ENCODE measurements at places on chromosomes 7 and 10. TPM values are rescaled to one million over a fixed set of nuclear protein-coding genes. Genes with fewer than 3 reads are reported as not detected.

The CLCN1 gene
- total RNA-seq, result under 0.01 TPM

The ZPBP gene
- total RNA-seq, result not detected

The DENND2A gene
- not detected for total RNA-seq

The TAS2R5 gene
- total RNA-seq, result 3.9 TPM

The PDE6C gene
- not detected for total RNA-seq

The FIGNL1 gene
- total RNA-seq, result 18.1 TPM

The WEE2 gene
- total RNA-seq, result not detected

The TMEM236 gene
- under 0.01 TPM for total RNA-seq

The ENTPD1 gene
- total RNA-seq, result not detected

The CYP2C8 gene
- not detected for total RNA-seq

The ITGA8 gene
- not detected for total RNA-seq

The TEX47 gene
- not detected for total RNA-seq

The GNG11 gene
- 0.38 TPM for total RNA-seq

The ACTR3C gene
- total RNA-seq, result 6.4 TPM

The CYP2C19 gene
- total RNA-seq, result 0.26 TPM

The OR2A42 gene
- not detected for total RNA-seq

The ASAH2 gene
- total RNA-seq, result 1.6 TPM

The LGI1 gene
- total RNA-seq, result not detected

The ZNF37A gene
- total RNA-seq, result 14.6 TPM

The WDR91 gene
- 4.7 TPM for total RNA-seq

The TSPAN33 gene
- 1.7 TPM for total RNA-seq

The FANK1 gene
- total RNA-seq, result 2.1 TPM

The LRRC17 gene
- 0.26 TPM for total RNA-seq

- no peak for DNase-seq
Measured at GRCh38 chr7:33921216-33921938, 16.0 kb downstream of the BMPER start.

- no peak for DNase-seq
Measured at GRCh38 chr7:139452958-139453672, 30.4 kb downstream of the KLRG2 start.

DNA sequence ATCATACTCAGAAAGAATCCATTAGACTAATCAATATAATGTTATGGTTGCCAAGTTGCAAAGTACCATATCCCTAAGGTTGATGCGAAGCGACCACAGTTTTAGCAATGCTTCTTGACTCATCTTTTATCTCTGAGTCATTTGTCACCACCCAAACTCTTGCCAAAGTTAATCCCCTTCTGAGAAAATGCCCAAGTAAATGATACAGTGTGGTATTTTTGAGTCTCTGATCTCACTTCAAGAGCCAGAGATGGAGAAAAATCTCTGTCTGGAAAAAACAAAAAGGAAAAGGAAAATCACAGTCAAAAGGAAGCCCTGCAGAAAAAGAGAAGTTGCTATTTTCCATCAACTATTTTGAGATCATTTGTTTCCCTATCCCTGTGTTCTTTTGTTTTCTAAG is 26.7 kb upstream of the OTUD1 start:
- DNase-seq, result peak; percentile 53

- DNase-seq, result peak; percentile 84
Measured at GRCh38 chr7:107560898-107561516, 2.7 kb downstream of the COG5 start.

DNA sequence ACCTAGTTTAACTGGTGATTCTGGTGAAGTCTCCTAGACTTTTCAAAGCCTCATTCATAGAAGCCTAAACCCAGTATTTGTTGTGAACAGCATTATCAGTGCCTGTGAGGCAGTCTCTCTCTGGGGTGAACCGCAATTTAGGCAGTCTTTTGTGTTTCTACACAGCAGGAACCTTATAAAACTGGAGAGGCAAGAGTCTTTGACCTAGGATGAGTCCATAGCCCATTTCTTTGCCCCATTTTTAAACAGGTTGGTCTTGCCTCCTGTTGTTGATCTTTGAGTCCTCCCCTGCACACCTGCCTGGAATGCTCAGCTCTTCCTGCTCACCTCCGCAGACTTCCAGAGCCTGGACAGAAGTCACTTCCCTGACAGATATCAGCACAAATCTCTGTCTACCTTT is 51.2 kb upstream of the NRP1 start:
- no peak for DNase-seq

- no peak for DNase-seq
Measured at GRCh38 chr10:98967601-98968000, 268.1 kb downstream of the HPSE2 start.

DNA sequence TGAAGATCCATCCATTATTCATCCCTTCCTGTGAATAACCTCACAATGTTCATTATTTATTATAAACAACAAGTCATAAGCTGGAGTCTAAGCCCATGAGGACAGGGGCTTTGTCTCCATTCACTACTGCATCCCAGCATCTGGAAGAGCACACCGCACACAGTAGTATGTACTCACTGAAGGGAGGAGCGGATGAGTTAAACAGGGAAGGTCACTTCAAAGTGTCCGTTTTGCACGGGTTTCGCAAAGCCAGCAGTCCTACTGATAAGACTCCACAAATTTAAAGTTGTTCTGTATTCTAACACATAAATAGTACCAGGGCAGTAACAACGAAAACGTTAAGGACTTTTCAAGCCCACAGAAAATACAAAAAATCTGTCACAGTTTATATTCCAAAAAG is 167.9 kb downstream of the PARD3 start:
- no peak for DNase-seq

DNA sequence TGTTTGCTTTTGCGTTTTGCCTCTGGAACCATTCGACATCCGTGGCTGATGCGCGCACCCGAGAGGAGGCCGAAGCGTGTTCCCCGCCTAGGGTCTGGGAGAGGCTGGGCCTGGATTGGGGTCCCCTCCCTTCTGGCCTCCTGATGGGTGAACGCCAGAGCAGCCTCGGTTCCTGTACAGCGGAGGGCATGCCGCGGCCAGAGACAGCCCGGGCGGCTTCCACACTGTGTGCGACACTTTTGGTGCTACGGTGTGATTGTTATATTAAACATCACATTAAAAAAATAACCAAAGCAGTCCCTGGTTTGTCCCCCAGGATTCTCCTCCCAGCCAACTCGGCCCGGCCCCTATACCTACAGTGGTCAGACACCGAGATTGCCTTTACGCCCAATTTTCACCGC is 3.7 kb upstream of the HOXA7 start:
- DNase-seq, result no peak

- no peak for DNase-seq
Measured at GRCh38 chr10:62577666-62578291, 203.6 kb downstream of the ZNF365 start.

- DNase-seq, result peak; percentile 46
Measured at GRCh38 chr7:39428221-39428620, 138.0 kb upstream of the YAE1 start.

- DNase-seq, result no peak
Measured at GRCh38 chr10:4653160-4653559, 172.8 kb upstream of the AKR1E2 start.

DNA sequence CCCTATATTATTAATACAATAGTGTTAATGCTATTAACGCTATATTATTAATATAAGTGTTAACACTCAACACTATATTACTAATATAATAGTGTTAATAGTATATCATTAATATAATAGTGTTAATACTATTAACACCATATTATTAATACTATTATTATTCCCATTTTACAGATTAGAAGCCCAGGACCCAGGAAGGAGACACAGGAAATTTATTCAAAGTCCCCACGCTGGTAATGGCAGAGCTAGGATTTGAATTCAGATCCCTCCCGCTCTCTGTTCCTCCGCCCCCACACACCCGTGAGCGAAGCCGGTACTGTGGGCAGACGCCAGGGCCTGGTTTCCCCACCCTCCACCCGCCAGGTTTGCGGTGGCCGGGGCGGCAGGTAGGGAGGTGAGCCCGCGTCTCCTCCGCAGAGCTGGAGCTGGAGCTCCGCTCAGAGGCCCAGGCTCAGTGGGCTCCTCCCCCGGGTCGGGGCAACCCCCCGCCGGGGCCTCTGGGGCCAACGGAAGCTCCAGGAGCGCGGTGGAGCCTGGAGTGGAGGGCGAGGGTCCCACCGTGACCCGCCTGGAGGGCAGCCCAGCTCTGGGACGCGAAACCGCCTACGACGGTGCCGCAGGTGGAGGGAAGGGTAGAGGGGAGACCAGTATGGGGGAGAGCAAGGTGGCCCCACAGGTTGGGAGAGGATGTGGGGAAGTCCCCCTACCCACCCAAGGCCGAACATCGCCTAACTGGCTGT is at the start of gene TMEM225B:
Gene TMEM225B (plus strand): TSS at position 506 of the 740 bp plus-strand sequence. CDS start 6,122 bp downstream, outside the sequence.
- DNase-seq, result no peak

- DNase-seq, result peak; percentile 55
Measured at GRCh38 chr10:90451283-90451682, 406.6 kb downstream of the HTR7 start.

DNA sequence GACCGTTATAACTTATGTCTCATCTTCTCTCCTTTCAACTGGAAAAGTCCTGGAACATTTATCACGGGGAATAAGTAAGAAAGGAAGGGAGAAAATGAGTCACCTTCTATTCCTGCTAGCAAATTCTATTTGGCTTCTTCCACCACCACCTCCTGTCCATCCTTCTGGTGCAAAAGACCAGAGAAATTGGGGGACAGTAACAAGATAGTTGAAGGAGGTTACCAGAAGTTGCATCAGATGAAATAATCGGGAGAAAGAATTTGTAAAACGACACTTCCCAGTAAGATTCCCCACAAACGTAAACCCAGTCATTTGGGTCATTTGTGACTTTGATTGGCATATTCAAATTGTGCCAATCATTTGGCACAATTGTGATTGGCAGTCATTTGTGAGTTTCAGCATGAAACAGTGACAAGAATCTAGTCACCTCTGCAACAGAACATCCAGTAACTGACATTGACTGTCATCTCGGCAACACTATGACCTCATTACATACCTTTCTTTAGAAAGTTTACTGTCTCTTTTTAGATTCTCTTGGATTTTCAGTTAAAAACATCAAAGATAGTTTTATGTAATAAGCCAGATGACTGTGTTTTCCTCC is 51.3 kb upstream of the PIK3CG start:
- no peak for DNase-seq

GRCh38 chr7:80014511-80014910 is 120.1 kb upstream of the GNAI1 start:
- DNase-seq, result peak; percentile 33

- DNase-seq, result no peak
Measured at GRCh38 chr7:106018566-106019469, 55.8 kb downstream of the CDHR3 start.

DNA sequence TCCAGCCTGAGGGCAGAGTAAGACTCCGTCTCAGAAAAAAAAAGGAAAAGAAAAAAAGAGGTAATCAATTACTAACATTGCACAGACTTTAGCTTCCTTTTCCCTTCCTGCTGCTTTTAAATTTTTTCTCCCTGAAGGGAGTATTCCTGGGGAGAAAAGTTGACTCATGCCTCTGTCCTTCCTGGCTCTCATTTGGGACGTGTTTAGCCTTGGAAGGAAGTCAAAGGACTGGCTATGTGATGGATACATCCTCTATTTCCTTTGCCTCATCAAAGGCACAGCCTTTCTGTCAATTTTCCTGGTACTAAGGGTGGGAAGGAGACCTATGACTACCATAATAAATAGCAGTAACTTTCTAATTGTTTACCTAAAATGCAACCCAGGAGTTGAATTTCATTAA is 77.6 kb downstream of the ITGA8 start:
- DNase-seq, result no peak

DNA sequence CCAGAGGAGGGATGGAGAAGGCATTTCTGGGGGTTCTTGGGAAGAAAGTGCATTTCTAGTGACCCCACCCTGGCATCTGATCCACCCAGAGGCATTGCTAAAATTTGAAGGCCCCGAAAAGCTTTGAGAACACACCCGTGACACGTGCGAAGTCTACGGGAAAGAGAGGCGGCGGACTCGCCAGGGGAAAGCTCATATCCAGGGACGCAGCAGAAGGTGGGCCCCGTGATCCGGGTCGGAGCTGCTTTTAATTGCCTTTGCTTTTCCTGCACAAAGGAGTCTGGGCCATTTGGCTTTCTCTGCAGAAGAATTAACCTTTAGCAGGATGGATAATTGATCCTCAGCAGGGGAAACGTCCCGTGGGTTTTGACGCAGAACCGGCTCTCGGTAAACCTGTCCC is 50.3 kb downstream of the CARD11 start:
- no peak for DNase-seq

GRCh38 chr7:73615886-73616285 is 8.4 kb downstream of the MLXIPL start:
- no peak for DNase-seq

GRCh38 chr10:15482156-15482555 is 111.1 kb upstream of the FAM171A1 start:
- no peak for DNase-seq

DNA sequence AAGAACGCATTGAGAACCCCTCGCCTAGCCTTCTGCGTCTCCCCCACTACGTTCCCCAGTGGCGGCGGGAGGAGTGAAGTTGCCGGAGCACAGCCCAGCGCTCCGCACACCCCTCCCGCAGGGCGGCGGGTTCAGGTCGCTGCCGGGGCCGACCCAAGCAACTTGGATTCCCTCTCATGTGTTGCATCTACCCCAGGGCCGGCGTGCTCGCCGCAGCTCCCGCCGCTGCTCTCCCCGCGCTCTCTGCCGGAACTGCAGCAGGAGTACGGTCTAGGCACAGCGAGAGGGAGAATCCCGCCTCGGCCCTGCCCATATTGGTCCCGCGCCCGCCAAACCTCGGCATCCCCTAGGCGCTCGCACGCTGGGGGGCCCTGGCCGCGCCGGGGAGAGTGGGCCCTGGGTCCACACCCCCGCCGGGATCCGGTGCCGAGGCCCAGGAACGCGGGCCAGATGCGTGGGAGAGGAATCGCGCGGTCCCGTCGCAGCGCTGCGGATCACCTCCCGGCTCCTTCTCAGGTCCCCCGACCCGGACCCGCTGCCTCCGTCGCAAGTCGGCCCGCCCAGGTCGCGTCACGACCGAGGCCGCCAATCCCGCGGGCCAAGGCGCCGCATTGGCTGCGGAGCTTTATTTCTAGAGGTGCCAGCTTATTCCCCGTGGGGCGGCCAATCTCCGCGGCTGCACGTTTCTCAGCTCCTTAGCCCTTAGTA is 648 bp upstream of the TMEM243 start:
- peak; percentile 68 for DNase-seq

DNA sequence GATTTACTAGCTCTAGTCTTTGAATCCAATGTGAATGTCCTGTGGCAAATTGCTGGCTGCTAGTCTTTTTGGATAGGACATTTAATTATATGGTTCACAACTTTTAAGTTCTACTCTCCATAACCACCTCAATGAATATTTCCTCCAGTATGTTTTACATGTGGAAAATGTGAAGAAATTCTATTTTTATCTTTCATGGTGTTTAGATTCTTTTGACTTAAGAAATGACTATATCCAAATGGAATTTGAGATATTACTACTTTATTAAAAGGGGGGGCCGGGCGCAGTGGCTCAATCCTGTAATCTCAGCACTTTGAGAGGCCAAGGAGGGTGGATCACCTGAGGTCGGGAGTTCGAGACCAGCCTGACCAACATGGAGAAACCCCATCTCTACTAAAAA is 202.0 kb downstream of the ARL4A start:
- no peak for DNase-seq

DNA sequence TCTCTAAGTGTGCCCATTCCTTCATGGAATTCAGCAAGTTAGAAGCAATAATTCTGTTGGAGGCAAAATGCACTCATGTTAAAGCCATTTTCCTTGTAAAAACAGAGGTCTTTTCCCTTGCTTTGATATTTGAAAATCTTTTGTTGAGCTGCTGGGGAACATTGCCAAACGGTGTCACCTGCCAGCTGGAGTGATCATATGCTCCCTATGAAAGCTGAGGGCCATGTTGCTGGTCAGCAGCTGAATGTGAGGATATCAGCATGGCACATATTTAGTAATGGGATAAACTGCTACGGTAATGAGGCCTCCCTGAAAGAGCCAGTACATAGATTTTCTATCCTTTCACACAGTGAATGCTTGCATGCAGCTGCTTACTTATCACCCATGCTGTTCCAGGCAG is 224.3 kb downstream of the THSD7A start:
- no peak for DNase-seq

GRCh38 chr7:118151671-118152070 is 32.3 kb upstream of the LSM8 start:
- no peak for DNase-seq

Measured in bronchial epithelial cell (primary cell).